ENCODE measurements at places on chromosomes 5 and 9. TPM values are rescaled to one million over a fixed set of nuclear protein-coding genes. Genes with fewer than 3 reads are reported as not detected.

Gene RPL35
- total RNA-seq = 4,029 TPM

Gene SPINK4
- total RNA-seq = not detected

Gene HAVCR2
- not detected for total RNA-seq

Gene FYB1
- total RNA-seq = 0.08 TPM

Gene SLC6A19
- not detected for total RNA-seq

Gene NEUROG1
- not detected for total RNA-seq

Gene ADAMTSL2
- total RNA-seq = not detected

Gene PCA3
- total RNA-seq = not detected

Gene UNC5A
- total RNA-seq = 0.08 TPM

Gene ENTREP1
- total RNA-seq = 0.19 TPM

Gene IL9
- total RNA-seq = not detected

Gene CER1
- not detected for total RNA-seq

Gene SPINK13
- not detected for total RNA-seq

Gene IL31RA
- total RNA-seq = 5.4 TPM

Gene IFNE
- 0.76 TPM for total RNA-seq

Gene IL13
- total RNA-seq = not detected

Gene DNAH5
- 0.23 TPM for total RNA-seq

Gene BASP1
- 154 TPM for total RNA-seq

Gene IFNA16
- not detected for total RNA-seq

Gene ADAMTS6
- total RNA-seq = 22.0 TPM

Gene BARHL1
- total RNA-seq = not detected

Gene OR1J2
- total RNA-seq = not detected

Gene NR2F1
- not detected for total RNA-seq

Gene GPR107
- total RNA-seq = 20.2 TPM

Gene FLT4
- 0.08 TPM for total RNA-seq

Gene GZMA
- not detected for total RNA-seq

Gene PDLIM4
- total RNA-seq = 74.6 TPM

Gene PCDHB8
- total RNA-seq = not detected

Gene ENHO
- not detected for total RNA-seq

Gene LHX6
- total RNA-seq = 1.9 TPM

Gene FOXD4L5
- not detected for total RNA-seq

Gene FRMPD1
- total RNA-seq = under 0.01 TPM

Gene RASGEF1C
- total RNA-seq = not detected

Gene BTNL3
- not detected for total RNA-seq

Gene RNF130
- total RNA-seq = 28.9 TPM

Gene PDE6A
- under 0.01 TPM for total RNA-seq

Gene SPATA31A5
- not detected for total RNA-seq

Gene IFNA13
- not detected for total RNA-seq

Gene LNPEP
- 22.8 TPM for total RNA-seq

Gene RANBP17
- total RNA-seq = 1.6 TPM

Gene EQTN
- total RNA-seq = 0.23 TPM

Gene PNPLA7
- total RNA-seq = 0.11 TPM

Gene IL5
- not detected for total RNA-seq

Gene NUTM2F
- total RNA-seq = not detected

Gene FAT2
- total RNA-seq = 78.3 TPM

Gene NXNL2
- 0.23 TPM for total RNA-seq

Gene SMIM3
- 30.7 TPM for total RNA-seq

Gene PCDHGA3
- 0.04 TPM for total RNA-seq

Gene PCDHGA5
- total RNA-seq = not detected

Gene CCDC69
- 1.3 TPM for total RNA-seq

Gene CDC20B
- total RNA-seq = not detected

Gene PLAC8L1
- total RNA-seq = 0.23 TPM

Gene DCTN3
- 150 TPM for total RNA-seq

Gene UNC13B
- 15.3 TPM for total RNA-seq

Gene HMGXB3
- total RNA-seq = 43.0 TPM

Gene HAND1
- not detected for total RNA-seq

Gene NPR2
- 6.2 TPM for total RNA-seq

Gene SPZ1
- total RNA-seq = not detected

Gene SLC36A2
- not detected for total RNA-seq

Data from hair follicular keratinocyte (primary cell).